ENCODE measurements at places on chromosomes 1 and 21. TPM values are rescaled to one million over a fixed set of nuclear protein-coding genes. Genes with fewer than 3 reads are reported as not detected.

The CCDC181 gene
- 0.27 TPM for total RNA-seq

- DNase-seq = no peak
These were observed 144.1 kb downstream of the PCP4 start for GRCh38 chr21:40011371-40011770.

The PPFIA4 gene
- total RNA-seq = 4.0 TPM

DNA sequence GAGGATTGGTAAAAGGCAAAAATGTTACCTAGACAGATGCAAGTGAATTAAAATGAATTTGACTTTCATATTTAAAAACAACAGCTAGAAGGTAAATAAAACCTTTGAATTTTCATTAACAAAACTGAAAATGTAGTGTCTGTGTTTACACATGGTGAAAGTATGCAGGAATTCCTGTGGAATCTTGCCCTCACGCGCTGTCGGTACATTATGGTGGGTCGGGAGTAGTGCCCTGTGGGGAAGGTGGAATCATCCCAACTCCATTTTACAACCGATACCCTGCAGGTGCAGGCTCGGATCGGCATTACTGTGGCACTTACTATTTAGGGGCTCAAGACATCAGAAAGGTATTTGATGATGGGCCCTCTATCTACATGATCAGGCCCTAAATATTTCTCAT, 197.2 kb upstream of the MAP1LC3C start:
- DNase-seq = no peak

GRCh38 chr1:87644579-87645190, 316.0 kb downstream of the LMO4 start:
- DNase-seq = no peak
